Activated CD8-positive, alpha-beta memory T cell treated with anti-CD3 and anti-CD28 coated beads for 1 hour (primary cell): ENCODE measurements at places on chromosomes 3 and 15.

DNA sequence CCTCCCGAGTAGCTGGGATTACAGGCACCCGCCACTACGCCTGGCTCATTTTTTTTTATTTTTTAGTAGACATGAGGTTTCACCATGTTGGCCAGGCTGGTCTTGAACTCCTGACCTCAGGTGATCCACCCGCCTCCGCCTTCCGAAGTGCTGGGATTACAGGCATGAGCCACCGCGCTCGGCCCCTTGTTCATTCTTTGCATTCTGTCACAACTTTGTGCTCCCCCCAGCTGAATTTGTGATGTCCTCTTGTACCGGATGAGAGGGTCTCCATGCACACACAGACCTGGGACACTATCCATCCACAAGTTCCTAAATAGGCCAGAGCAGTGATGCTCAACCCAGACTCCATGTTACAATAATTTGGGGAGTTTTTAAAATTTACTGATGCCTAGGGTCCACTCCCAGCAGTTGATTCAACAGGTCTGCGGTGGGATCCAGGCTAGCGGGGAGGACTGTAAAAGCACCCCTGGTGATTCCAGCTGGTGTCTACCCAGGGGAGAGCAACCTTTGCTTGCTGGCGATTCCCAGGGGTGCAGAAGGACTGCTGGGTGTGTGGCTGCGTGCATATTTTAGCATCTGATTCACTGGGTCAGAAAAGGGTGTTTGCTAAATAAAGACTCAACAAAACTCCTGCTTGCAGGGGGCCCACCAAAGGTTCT, 1.0 kb downstream of the RASSF1 start:
- DNase-seq: no peak

- no peak for DNase-seq
Measured at GRCh38 chr3:149292666-149293065, 40.8 kb downstream of the TM4SF18 start.

GRCh38 chr15:93861956-93862741, 369.2 kb upstream of the MCTP2 start:
- DNase-seq: no peak

- DNase-seq: no peak
Measured at GRCh38 chr3:69338911-69339310, 47.0 kb downstream of the FRMD4B start.

DNA sequence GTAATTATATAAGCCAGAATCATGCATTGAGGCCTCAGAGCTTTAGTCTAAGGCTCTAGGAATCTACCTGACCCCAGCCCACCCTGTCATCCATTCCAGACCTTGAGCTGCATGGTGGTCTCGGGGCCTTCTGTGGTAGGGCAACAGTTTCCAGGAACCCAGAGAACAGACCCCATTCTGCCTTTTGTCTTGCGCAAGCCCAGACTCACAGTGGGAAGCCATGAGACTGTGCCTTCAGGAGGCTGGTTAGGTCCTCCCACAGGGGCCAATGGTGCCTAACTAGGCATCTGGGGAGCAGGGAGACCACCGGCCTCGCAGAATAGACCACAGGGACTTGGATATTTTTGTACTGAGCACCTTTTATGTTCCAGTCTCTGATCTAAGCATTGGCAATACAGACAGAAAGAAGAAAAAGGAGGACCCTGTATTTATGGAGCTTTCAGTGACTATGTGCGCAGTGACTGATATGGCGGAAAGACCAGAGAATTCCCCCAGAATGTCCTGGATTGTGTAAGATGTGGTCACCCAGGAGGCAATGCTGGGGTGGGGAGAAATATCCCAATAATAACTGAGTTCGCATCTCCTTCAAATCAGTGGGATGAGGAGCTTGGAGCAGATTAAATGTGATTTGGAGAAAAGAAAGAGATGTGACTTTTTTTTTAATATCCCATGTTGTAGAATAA, 40.1 kb downstream of the MCF2L2 start:
- DNase-seq: no peak

DNA sequence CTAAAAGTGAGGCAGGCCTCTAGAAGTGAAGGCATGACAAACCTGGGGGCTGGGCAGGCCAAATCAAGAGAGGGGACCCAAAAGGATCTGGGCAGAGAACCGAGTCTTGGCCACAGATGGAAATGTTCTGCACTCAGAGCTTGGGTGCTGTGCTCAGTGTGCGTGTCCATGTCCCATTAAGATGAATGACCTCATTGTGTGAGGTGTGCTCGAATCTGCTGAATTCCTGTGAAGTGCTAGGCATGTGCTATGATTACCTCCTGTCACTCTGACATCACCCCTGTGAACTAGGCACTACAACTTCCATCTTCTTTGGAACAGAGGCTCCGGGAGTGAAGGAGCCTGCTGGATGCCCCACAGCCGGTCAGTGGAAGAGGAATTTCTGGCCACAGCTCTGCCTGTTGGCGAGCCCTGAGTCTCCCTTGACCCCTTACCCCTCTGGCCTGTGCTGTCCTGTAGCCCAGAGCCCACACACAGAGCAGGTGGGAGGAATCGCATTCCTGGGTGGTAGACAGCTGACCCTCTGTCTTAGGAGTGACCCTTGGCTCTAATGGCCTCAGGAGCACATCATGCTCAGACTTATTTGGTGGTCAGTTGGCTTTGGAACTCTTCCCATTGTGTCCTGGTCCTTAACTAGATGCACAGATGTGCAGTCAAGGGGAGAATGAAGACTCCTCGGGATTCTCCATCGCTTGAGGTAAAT, 67.6 kb upstream of the CTDSPL start:
- DNase-seq: no peak

DNA sequence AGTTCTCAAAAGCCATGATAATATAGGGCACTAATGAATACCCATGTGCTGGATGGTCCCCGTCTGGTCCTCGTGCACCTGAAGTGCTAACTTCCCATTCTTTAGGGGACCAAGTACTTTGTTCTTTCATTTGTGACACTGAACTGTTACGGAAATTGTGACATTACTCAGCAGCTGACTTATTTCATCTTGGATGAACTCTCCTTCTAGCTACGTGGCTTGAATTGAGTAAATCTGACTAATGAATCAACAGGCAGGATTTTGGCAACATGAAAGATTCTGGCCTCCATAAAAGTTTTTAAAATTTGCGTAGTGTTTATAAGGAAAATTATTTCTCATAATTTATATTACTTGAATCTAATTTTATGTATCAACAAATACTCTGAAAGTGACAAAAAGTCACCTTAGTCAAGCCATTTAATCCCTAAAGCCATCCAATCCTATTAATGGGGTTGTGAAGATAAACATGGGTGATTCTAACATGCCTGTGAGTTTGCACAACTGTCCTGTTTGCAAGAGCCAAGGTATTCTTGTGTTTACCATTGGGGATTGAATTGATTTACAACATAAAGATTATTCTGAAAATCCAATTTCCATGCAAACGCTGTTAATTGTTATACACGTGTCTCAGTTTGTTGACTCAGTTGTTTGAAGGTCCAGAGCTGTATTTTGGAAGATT, 119.9 kb downstream of the AGBL1 start:
- no peak for DNase-seq

DNA sequence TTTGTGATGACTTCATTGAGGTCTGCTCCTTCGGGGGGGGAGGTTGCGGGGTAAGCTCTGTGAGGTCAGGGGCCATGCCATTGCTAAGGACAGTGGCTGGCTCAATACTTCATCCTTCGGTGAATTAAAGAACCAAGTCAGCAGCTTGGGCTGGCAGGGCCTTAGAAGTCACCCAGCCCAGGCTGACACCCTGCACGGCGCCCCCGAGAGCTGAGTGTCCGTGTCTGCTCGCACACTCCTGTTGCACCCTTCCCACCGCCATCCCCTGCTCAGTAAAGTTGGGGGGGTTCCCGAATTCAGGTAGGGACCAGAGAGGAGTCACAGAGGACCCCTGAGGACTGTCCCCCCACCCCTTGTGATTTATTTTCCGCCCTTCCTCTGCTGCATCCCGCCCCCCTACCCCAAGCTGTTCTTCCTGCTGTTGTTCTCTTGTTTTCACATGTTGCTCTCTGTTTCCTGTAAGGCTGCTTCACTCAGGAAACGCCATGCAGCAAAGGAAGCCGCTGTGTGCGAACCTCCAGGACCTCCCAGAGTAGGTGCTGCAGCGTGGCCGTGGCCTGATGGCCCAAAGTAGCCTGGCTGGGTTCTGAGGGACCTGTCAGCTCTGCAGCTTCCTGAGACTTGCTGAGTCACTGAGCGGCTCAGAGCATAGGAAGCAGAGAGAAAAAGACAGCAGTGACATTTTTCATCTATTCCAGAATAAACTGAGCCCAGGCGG, 14.4 kb downstream of the EFCC1 start:
- DNase-seq: no peak

DNA sequence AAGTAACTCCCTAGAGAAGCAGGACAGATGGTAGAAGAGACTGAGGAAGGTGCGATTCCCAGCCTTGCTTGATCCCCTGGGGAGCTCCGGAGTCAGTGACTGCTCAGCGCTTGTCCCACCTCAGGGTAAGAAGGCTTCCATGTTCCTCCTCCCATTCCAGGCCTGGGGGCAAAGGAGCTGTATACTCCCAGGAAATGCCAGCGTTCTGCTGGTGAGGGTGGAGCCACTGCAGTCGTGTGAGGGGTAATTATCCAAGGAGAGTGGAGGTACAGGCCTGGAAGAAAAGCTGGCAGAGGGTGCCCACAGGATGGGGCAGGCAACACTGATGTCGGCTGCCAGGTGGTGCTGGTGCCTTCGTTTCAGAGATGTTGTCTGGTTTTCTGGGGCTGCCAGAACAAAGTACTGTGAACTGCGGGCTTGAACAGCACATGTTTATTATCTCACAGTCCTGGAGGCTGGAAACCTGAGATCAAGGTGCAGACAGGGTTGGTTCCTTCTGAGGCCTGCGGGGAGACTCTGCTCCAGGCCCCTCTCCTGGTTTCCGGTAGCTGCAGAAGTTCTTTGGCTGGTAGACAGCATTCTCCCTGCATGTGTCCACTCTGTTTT, 12.1 kb upstream of the APBA2 start:
- DNase-seq: no peak

- no peak for DNase-seq
Measured at GRCh38 chr3:125051205-125051604, 4.6 kb downstream of the HEG1 start.

DNA sequence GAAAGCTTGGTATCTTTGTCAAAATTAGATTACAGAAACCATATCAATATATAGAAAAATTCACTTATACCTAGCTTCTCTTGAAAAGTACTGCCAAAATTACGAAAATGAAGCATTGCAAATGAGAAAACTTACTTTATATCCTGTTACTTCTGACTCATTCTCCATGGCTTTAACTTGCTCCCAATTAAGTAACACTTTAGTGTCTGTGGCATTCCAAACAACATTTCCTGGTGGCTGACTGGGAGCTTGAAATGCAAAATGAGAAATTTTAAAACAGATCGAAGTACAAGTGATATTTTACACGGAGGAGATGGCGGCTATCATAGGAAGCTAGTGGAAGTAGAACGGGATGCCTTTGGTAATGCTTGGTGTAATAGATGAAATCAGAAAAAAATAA, 347.3 kb downstream of the CNTN3 start:
- no peak for DNase-seq

DNA sequence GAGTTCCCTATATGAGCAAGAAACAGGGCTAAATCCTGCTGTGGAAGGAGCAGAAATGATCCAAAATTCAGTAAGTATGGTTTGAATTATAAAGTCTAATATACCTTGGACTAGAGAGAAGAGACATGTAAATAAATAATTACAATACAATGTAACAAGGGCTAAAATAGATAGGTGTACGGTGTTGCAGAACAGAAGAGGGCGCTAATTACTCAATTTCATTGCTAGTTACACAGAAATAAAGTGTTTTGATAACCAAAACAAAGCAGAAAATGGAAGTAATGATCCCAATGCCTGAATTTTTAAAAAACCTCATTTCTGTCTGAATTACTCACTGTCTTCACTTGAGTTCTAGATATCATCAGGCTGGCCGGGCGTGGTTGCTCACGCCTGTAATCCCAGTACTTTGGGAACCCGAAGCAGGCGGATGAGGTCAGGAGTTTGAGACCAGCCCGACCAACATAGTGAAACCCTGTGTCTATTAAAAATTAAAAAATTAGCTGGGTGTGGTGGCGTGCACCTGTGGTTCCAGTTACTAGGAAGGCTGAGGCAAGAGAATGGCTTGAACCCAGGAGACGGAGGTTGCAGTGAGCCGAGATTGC, 8.3 kb upstream of the PLCH1 start:
- DNase-seq: no peak

- no peak for DNase-seq
Measured at GRCh38 chr3:51830345-51830744, 31.1 kb upstream of the IQCF2 start.

DNA sequence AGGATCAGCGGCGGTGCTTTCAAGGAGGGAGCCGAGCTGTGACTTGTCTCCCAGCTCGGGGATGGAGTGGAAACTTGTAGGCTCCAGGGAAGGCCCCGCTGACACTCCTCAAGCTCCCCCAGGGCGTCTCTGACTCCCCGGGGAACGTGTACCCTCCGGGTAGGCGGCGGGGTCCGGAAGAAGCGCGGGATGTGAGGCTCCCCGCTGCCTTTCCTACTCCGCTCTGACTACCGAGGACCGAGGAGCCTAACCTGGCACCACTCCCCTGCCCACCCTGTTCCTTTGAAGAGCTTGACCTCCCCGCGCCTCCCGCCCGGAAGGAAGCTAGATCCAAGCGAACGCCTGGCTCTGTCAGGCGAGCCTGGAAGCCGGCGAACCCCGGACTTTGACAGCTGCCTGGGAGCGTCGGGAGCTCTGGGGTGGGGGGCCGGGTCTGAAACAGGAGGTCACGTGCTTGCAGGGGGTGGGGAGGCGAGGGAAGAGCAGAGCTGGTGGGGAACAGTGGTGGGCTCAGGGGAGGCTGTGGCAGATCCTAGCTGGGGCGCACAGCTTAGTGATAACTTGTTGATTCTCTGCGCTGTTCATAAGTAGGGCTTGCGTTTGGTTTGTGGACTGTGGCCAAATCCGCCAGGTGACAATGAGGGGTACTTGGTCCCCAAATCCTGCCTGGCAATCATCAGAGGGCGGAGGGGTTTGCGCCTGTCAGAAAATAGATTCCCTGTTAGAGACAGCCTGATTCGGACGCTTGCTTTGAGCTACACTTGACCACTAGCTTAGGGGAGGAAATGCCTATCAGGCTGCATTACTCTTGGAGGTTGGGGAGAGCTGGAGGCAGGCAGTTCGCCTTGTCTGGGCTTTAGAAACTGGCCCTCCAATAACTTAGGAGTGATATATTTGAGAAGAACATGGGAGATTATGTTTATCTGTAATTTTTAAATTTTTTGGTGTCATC, 1.2 kb downstream of the CLSTN2 start:
- DNase-seq: no peak

GRCh38 chr3:134743006-134743405, 52.1 kb upstream of the EPHB1 start:
- no peak for DNase-seq

GRCh38 chr15:60479361-60480110, 594 bp upstream of the ICE2 start:
- no peak for DNase-seq
